ENCODE measurements at places on chromosomes 11 and 22.
A peak's percentile ranks its signal among the peaks of the same experiment; 100 is the strongest.

DNA sequence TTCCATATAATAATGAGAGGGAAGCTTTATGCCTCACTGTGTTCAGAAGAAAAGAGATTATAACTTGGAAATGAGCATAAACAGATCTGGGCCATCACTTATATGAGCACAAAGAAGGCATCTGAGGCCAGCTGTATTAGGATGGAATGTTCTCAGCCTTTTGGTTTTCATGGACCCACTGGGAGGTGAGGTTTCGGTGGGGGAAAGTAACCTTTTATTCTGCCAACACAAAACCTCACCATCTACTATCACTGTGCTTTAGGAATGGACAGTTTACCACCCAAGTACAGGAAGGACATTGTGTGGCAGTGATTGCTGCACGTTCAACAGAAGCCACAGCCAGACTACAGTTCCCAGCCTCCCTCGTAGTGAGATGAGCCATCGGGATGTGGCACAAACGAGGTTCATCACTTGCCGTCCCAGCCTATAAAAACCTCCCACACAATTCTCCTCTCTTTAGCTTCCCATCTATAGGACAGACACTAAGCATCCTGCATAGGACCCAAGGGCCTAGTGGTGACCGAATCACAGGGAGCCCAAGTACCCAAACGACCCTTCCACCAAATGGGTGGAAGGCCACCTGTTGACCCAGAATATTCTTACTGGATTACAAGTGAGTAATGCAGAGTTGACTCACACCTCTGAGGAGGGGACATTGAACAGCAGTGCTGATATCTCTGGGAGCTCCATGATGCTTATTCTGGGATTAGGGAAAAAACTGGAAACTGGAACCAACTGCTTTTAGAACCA lies 121.5 kb upstream of the RAG2 start:
- DNase-seq, result no peak
- no peak overlapping the region for H3K4me3 ChIP-seq
- H3K27ac ChIP-seq, result no peak overlapping the region
- no peaks in the 10 kb centered on the region for H3K36me3 ChIP-seq

- peaks cover 7% of the 10 kb centered on the region for H3K4me1 ChIP-seq
- H3K4me3 ChIP-seq, result peak overlapping the region; percentile 45
- H3K36me3 ChIP-seq, result peaks cover 27% of the 10 kb centered on the region
Observed at GRCh38 chr11:68040101-68040956, 1.5 kb downstream of the TCIRG1 start.

DNA sequence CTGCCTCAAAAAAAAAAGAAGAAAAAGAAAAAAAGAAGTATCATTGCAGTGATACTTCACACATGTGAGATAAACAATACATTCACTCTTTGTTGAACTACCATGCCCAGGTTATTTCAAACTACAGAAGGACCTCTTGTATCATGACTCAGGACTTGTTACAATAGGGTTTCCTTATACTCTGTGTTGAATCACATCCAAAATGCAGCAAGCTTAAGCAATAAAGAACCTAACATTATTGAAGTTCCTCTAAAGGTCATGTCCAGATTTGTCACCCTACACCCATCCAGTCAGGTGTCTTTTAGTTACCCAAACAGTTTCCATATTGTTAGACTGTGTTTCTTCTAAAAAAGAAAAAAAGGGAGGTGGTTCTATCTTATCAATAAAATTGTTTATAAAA lies 26.9 kb upstream of the ALKBH3 start:
- H3K4me3 ChIP-seq, result no peak overlapping the region
- peaks cover 3% of the 10 kb centered on the region for H3K36me3 ChIP-seq
- H3K27ac ChIP-seq, result no peak overlapping the region
- no peak for DNase-seq
- no peaks in the 10 kb centered on the region for H3K4me1 ChIP-seq
- no peaks in the 10 kb centered on the region for H3K27me3 ChIP-seq

DNA sequence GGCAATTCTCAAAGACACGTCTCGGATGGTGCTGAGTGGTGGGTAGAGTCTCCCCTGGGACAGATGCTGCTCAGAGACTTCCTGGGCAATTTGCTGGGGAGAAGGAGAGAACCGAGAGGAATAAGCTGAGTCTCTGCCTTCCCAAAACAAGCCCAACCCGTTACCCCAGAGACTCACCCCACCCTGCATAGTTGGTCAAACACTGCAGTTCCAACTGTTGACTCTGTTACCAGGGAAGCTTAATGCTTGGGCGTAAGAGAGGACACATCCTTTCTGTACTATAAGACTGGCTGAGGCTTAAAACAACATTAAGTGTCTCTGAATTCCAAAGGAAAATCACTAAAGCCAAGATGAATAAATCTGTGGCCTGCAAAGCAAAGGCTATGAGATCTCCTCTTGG lies 68.1 kb downstream of the CCDC81 start:
- no peaks in the 10 kb centered on the region for H3K4me1 ChIP-seq
- no peaks in the 10 kb centered on the region for H3K36me3 ChIP-seq
- no peak overlapping the region for H3K27ac ChIP-seq
- H3K27me3 ChIP-seq, result no peaks in the 10 kb centered on the region
- no peak for DNase-seq

DNA sequence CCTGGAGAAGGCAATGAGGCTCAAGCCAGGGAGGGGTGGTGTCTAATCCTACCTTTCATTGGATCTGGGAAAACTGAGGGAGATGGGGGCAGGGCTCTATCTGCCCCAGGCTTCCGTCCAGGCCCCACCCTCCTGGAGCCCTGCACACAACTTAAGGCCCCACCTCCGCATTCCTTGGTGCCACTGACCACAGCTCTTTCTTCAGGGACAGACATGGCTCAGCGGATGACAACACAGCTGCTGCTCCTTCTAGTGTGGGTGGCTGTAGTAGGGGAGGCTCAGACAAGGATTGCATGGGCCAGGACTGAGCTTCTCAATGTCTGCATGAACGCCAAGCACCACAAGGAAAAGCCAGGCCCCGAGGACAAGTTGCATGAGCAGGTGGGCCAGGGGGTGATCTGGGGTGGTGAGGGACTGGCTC lies at the start of gene FOLR1:
Gene FOLR1 (plus strand): TSS at position 180 of the 421 bp plus-strand sequence. CDS start 34 bp downstream, at position 214.
- no peaks in the 10 kb centered on the region for H3K36me3 ChIP-seq
- H3K27me3 ChIP-seq, result no peaks in the 10 kb centered on the region
- no peak for DNase-seq
- no peak within 1 kb of the TSS for H3K4me3 ChIP-seq

DNA sequence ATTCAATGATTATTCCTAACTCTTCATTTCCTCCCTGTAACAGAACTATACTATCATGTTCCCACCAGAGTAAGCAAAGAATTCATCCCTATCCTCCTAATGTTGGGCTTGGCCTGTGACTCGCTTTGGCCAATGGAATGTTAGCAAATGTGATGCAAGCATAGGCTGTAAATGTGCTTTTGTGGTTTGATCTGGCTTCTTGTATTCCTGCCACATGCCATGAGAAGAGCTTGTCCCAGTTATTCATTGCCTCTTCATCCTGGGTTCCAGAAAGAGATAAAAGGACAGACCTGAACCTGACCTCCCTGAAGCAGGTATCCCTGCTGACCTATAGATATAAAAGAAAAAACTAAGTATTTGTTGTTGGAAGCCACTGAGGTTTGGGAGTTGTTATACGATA lies 51.0 kb downstream of the SYTL2 start:
- H3K27ac ChIP-seq, result no peak overlapping the region
- no peaks in the 10 kb centered on the region for H3K27me3 ChIP-seq
- no peaks in the 10 kb centered on the region for H3K36me3 ChIP-seq
- DNase-seq, result no peak

GRCh38 chr22:18078329-18079041 lies 695 bp downstream of the PEX26 start:
- no peaks in the 10 kb centered on the region for H3K27me3 ChIP-seq
- peak; percentile 74 for DNase-seq
- peaks cover 9% of the 10 kb centered on the region for H3K4me1 ChIP-seq
- H3K4me3 ChIP-seq, result peak overlapping the region; percentile 100
- peak overlapping the region; percentile 78 for H3K27ac ChIP-seq

GRCh38 chr11:96299155-96299888 lies 43.7 kb downstream of the MAML2 start:
- H3K4me1 ChIP-seq, result peaks cover 14% of the 10 kb centered on the region
- H3K27me3 ChIP-seq, result no peaks in the 10 kb centered on the region
- H3K4me3 ChIP-seq, result no peak overlapping the region
- H3K27ac ChIP-seq, result no peak overlapping the region
- DNase-seq, result no peak

DNA sequence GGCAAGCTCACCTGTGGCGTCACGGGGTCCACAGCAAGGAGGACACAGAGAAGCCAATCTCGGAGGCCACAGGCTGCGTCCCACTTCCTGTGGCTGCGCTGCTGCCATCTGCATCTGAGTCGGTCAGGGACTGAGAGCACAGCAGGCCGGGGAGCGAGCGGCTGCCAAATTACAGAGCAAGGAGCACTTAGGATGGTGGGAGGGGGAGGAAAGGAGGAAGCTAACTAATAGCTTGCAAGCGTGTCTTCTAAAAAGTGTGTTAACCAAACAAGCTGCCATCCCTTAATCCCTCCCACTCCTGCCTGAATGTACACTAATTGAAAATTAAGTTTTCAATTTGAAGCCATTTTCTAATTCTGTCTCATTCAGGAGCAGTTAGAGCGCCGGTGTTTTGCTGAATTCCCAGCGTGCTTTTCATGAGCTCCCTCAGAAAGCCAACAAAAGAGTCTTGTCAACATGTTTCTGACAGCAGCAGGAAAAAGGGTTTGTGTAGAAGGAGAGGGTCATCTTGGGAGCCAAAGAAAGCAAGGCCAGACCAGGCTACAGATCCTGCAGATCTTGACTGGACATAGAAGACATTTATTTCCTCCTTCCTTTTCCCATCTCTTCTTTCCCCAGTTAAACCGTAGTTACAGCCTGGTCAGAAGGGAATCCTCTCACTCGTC lies 42.4 kb upstream of the API5 start:
- H3K27ac ChIP-seq, result no peak overlapping the region
- peak overlapping the region; percentile 12 for H3K4me3 ChIP-seq
- peak; percentile 11 for DNase-seq
- H3K27me3 ChIP-seq, result no peaks in the 10 kb centered on the region

DNA sequence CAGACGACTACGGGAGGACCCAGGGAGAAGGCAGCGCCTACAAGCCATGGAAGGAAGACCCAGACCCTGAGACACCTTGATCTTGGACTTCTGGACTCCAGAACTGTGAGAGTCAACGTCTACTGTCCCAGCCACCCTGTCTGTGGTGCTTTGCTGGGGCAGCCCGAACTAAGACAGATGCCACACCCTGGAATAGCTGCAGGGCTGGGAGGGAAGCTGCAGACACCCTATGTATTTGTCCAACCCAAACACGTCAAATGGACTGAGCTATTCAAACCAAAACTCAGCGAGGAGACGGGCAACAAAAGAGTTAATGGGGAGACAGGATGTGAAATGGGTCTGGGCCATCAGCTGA lies 169.3 kb downstream of the CTTN start:
- H3K4me3 ChIP-seq, result no peak overlapping the region
- H3K27ac ChIP-seq, result no peak overlapping the region
- peaks cover 9% of the 10 kb centered on the region for H3K4me1 ChIP-seq
- H3K27me3 ChIP-seq, result peaks cover 8% of the 10 kb centered on the region

DNA sequence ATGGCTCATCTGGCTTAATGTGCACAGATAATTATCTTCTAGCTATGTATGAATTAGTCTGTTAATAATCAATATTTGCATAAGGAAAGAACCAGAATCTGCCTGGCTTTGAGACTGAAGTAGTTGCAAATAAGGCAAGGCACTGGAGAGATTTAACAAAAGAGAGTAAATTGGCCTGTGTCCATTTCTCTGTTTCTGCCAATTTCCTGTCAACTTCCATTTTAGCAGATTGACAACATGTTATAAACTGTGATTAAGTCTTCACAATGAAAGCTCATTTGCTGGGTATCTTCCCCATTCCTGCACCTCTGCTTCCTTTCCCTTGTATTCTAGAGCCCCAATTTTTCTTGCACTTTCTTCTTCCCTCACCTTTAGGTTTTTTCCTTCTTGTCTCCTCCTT lies 5.3 kb upstream of the TMEM123 start:
- H3K27ac ChIP-seq, result no peak overlapping the region
- no peak for DNase-seq
- H3K27me3 ChIP-seq, result no peaks in the 10 kb centered on the region

- peaks cover 65% of the 10 kb centered on the region for H3K36me3 ChIP-seq
- no peak overlapping the region for H3K4me3 ChIP-seq
- peak; percentile 57 for DNase-seq
- H3K4me1 ChIP-seq, result no peaks in the 10 kb centered on the region
- no peak overlapping the region for H3K27ac ChIP-seq
Observed at GRCh38 chr11:57491371-57492061, 24.0 kb downstream of the SLC43A1 start.

GRCh38 chr11:27770576-27770975 lies 70.3 kb upstream of the BDNF start:
- H3K4me3 ChIP-seq, result no peak overlapping the region
- DNase-seq, result no peak
- H3K27ac ChIP-seq, result no peak overlapping the region
- no peaks in the 10 kb centered on the region for H3K27me3 ChIP-seq
- H3K4me1 ChIP-seq, result no peaks in the 10 kb centered on the region

DNA sequence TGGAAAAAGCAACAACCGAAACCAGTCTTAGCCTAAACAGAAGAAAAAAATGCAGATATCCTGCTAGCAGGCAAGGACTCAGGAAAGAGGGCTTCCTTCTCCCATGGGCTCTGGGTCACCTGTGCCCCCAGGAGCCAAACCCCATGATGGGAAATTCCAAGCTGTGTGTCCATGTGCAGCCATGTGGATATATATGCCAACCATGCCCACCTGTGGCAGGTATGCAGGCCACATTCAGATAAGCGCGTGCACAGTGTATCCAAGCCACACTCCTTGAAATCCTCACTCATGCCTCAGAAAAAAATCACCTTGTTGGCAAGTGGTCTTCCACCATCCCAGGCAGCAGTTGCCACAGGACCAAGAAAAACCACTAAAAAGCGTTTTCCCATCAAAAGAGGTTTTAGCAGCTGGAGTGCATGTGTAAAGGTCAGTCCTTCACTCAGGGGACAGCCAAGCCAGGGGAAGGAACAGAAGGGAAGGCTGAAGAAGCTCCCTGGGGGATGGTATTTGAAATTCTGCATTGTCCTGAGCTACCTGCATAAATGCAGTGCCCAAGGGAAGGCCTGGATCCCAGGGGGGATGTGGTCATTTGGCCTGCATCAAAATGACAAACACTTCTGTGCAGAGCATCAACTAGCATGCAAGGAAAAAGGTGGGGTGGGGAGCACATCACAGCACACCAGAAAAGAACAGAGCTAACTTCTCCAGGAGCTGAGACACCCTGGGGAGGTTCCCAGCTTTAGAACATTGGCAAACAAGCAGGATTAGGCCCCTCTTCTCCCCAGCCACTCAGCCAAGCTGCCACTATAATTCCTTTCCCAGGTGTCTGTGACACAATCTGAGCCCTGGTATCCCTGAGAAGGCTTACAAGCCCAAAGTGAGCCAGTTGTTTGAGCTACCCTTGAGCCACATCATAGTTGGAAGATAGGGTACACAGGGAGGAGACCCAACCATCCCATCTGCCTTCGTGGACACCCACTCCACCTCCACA lies 76.2 kb downstream of the GALNT18 start:
- no peak overlapping the region for H3K27ac ChIP-seq
- no peaks in the 10 kb centered on the region for H3K4me1 ChIP-seq
- H3K27me3 ChIP-seq, result no peaks in the 10 kb centered on the region
- no peak overlapping the region for H3K4me3 ChIP-seq

DNA sequence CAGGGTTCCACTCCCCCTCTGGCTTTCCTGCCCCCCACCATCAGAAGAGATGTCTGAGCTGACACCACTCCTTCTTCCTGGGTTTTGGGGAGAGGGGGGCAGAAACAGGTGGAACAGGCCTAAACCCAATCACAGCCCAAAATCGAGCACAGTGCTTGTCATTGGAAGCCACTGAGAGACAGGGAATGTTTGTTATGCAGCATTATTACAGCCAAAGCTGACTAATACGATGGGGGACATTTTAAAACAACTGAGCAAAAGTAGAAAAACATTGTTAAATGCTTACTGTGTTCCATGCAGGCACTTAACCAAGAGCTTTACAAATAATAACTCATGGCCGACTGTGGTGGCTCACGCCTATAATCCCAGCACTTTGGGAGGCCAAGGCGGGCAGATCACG lies 32.5 kb upstream of the RTL6 start:
- H3K27ac ChIP-seq, result no peak overlapping the region
- no peak overlapping the region for H3K4me3 ChIP-seq
- no peaks in the 10 kb centered on the region for H3K27me3 ChIP-seq
- no peaks in the 10 kb centered on the region for H3K36me3 ChIP-seq

Data from common myeloid progenitor, CD34-positive (primary cell).